ENCODE measurements at places on chromosomes 13 and 19.

- no peak for DNase-seq
Measured at GRCh38 chr19:28652765-28653164, 560.2 kb downstream of the UQCRFS1 start.

- no peak for DNase-seq
Measured at GRCh38 chr13:95437561-95437960, 115.0 kb upstream of the CLDN10 start.

DNA sequence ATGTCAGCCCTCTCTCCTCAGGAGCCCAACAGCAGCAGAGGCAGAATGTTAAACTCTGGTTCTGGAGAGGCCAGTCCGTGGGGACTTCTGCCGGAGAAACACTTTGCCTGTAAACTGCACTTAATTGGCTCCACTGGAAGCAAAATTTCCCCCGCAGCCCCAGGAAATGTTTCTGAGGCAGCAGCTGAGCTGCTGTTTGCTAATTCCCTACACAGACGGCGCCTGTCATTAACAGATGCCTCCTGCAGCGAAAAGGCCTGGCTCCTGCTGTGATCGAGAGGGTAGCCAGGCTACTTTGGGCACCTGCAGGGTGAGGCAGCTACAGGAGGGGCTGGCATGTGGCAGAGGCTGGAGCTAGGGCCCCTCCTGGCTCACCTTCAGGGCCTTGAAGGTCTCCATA lies 5.2 kb upstream of the TM6SF2 start:
- DNase-seq, result no peak

DNA sequence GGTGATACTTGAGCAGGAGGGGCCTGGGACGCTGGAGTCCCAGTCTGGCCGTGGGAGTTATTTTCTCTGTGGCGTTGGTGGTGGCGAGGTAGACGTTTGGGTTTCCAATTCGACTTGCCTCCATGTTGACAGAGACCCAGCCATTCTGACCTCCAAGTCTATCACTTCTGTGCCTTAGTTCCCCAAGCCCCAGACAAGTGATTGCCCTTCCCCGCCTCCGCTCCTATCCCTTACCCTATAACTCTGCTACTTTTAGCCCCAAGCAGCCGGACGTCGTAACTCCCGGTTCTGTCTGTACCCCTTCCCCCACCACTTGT lies 549 bp downstream of the TIMM50 start:
- DNase-seq, result no peak

DNA sequence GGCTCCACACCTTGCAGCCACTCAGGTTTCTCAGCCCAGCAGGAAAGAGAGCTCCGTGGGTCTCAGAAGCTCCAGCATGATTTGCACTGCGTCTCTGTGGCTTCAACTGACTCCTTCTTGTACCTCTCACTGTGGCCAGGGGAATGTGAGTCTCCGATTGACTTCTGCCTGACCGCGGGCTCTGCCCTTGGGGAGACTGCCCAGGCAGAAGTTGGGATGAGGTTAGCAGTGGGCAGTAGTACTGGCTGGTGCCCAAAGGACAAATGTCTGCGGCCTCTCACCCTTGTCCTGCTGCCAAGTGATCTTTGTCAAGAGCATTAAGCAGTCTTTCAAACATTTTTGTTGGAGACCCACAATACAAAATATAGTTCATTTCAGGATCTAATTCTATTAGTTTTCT lies 34.4 kb upstream of the FXYD3 start:
- DNase-seq, result no peak

DNA sequence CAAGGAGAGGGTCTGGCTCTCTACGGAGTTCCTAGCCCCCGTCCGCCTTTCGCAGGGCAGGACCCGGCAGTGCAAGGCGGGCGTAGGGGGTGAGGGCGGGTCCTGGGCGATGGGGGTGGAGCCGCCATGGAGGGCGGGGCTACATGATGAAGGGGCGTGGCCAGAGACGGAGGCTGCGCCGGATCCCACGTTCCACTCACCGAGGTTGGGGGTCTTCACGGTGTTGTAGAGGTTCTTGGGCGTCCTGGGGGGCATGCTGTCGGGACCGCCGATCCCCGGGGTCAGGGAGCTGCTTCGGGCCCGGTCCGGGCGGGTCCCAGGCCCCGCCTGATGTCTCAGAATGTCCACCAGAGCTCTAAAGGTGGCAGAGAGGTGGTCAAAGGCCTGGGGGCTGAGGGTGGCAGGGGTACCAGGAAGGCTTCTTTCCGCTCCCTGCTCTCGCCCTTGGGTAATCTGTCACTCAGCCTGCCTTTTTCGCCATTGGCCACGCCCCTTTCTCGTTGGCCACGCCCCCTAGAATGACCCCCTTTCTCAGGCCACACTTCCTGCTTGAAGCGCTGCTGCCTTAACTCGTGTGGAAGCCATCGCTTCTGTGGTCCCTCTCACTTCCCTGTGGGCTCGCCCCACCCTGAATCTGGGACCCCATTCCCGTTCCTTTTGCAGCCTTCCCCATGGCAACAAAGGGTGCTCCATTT lies 2.5 kb downstream of the SHISA7 start:
- DNase-seq, result peak; percentile 27

DNA sequence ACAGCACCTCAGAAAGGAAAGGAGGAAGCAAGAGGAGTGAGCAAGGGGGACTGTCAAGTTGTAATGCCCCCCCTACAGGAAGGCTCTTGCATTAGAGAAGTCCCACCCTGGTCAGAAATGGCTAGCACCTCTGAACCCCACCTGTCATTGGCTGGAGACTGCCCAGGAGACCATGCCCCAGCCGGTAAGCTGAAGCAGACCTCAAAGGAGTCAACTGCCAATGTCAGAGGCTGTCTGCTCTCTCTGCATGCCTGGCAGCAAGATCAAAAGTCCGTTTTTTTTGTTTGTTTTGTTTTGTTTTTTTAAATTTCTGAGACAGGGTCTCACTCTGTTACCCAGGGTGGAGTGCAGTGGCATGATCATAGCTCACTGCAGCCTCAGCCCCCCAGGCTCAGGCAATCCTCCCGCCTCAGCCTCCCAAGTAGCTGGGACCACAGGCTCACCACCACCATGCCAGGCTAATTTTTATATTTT lies 8.1 kb upstream of the BCL3 start:
- DNase-seq, result peak; percentile 54

DNA sequence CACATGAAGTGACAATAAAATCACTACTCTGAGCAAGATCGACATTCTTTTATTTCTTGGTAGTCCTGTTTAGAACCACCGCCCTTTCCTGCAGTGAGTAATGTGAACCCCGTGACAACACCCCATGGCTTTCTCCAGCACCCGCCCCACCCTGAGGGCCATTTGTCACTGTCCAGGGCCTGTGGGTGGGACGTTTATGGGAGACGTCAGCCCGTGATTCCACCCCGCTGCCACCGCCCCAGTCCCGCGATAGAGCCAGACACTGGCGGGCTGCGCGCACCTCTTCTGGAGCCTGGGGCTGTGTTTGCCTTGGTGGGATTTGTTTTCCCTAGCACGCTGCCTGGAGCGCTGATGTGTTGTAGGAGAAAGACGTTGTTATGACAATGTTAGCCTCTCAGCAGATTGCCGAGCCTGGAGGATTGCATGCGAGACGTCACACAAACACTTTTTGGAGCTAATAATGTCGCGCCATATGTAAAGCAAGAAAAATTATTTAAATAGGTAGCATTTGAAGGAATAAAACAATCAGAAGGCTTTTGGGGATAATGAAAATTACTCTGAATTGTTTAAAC lies 263.7 kb downstream of the TEX29 start:
- DNase-seq, result no peak

DNA sequence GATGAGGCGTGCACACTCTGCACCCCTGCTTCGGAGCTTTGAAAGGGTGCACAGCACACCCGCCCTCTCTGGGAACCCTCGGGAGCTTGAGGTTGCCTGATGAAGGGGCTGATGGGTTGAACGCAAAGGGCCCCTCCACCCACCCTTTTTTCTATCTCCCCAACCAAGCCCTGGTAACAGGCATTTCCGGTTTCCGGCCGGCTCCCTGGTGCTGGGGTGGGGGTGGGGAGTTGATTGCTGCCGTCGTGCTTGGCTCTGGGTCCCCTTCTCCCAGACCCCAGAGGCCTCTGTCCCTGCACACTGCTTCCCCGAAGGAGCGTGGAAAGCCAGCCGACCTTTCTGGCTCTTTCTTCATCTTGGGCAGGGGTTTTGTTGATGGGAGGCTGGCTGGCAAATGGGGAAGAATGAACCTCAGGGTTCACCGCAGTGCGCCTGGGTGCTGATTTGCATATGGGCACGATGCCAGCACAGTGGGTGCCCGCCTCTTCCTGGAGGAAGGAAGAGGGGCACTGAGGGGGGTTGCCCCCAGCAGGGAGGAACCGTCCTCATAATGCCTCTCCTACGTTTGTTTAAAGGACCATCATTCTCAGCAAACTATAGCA lies 29.1 kb downstream of the VAV1 start:
- peak; percentile 90 for DNase-seq

DNA sequence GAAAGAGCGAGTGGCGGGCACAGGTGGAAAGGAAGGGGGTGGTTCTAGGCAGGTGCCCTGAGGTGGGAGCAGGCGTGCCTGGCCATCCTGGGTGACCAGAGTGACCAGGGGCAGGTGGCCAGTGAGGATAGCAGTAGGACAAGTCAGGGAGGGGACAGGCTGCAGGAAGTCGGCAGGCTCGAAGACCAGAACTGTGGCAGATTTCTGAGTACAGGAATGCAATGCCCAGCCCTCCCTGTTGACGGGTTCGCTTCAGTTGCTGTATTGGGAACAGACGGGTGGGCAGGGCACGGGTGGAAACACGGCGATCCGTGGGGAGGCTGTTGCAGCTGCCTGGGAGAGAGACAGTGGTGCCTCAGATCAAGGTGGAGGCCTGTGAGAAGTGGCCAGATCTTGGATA lies 1.9 kb downstream of the ZNF628 start:
- DNase-seq, result no peak

DNA sequence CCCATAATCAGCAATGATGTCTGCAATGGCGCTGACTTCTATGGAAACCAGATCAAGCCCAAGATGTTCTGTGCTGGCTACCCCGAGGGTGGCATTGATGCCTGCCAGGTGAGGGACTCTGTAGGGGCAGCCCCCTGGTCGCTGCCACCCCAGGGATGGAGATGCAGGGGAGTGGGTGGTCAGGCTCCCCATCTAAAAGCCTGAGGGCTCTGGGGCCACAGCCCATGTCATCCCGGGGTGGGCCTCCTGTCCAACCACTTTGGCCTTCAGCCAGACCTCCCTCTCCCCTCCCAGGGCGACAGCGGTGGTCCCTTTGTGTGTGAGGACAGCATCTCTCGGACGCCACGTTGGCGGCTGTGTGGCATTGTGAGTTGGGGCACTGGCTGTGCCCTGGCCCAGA lies 24.1 kb downstream of the HPN start:
- DNase-seq, result no peak

GRCh38 chr13:104843401-104843800 lies 1692.1 kb downstream of the EFNB2 start:
- DNase-seq, result no peak

DNA sequence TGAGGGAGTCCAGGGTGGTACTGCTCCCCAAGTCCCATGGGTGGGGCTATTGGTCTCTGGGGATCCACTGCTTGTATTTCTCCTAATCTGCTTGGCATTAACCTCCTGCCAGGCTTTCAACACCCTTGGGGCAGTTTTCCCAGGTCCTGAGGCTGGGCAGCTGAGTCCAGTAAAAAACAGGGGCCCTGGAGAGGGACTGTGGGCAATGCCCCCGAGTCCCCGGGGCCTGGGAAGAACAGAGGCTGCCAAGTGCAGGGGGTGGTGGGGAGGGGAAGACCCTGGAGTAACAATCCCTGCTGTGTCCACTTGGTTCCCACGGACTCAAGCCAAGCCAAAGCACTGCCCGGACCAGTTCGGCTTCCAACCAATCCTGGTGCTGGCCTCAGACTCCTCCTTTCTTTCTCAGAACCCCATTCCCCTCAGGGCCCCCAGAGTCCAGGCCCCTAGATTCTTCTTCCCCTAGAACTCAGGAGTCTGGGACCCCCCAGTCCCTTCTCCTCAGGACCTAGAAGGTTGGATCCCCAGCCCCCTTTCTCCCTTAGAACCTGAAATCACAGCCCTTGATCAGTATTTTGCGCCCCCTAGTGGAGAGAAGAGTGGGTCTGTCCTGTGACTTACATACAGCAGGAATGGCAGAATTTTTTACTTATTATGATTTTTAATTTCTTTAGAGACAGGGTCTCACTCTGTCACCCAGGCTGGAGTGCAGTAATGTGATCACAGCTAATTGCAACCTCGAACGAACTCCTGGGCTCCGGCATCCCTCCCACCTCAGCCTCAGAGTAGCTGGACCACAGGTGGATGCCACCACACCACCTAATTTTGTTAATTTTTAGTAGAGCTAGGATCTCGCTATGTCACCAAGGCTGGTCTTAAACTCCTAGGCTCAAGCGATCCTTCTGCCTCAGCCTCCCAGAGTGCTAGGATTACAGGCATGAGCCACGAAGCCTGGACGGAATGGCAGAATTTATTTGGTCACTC lies 3.7 kb upstream of the CLPTM1 start:
- peak; percentile 69 for DNase-seq

GRCh38 chr19:17293605-17294004 lies 9.6 kb downstream of the ABHD8 start:
- DNase-seq, result no peak

DNA sequence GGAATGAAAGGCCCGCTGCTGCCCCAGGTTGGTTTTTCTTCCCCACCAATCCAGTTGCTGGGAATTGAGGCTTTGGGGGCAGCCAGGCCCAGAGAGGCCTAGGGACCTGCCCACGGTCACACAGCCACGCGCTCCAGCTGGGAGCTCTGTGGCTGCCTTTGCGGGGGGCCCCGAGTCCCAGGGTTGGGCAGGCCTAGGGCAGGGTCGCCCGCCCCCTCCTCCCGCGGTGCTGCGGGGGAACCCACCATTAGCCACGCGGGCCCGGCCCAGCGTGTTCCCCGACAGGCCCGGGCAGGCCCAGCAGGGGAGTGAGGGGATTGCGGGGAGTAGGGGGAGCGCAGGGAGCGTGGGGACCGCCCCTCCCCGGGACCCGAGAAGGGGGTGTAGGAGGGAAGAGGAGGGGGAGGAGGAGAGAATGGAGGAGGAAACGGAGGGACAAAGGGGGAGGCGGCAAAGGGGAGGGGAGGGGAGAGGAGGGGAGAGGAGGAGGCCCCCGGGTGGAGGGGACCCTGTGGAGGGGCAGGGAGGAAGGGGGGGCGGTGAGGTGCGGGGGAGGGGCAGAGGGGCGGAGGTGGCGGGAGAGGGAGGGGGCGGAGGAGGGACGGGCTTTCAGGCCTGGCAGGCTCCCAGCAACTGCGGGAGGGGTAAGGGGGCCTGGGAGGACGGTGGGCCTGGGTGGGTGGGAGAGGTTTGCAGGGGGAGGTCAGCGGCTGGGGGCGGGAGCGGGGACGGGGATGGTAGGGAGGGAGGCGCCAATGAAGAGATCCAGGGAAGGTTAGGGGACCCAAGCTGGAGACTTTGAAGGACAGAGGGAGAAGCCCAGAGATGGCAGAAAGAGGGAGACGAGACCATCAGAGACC lies 12.9 kb upstream of the TLE2 start:
- DNase-seq, result no peak

DNA sequence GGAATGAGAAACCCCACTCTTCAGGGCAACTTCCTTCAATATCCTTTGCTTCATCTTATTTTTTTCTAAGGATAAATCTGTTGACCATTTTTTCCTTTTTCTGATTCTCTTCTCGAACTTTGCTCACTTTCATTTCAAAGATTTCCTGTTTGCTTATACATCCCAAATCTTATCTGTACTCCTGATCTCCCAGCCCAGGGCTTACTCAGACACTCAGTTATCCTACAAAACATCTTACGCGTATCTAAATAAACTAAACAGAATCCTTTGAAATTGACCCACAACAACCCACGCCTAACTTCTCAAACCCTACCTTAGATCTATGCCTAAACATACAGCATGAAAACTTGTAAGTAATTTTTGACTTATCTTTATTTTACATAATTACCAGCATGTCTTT lies 179.2 kb downstream of the ABCC4 start:
- no peak for DNase-seq

- DNase-seq, result peak; percentile 48
Measured at GRCh38 chr13:49113526-49114286, 106.4 kb upstream of the MLNR start.
